Common myeloid progenitor, CD34-positive (primary cell): ENCODE measurements at places on chromosomes 2 and 18.

DNA sequence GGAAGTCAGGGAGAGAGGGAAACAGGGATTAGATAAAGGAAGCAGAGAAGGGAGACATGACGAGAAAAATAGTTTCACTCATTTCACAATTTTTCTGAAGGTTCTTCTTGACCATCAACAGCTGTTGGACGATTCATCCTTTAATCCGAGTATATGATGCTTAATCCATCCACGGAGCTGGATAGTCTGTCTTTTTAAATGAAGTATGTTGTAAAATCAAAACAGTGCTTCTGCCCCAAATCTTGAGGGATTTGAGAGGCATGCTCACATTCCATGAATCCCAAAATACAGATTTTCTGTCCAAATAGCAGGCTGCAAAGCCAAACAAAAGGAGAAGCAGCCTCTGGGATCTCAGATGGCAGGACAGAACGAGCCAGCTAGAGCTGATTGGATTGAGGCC, 47.5 kb downstream of the EPAS1 start:
- DNase-seq: no peak
- no peak overlapping the region for H3K4me3 ChIP-seq
- peaks cover 5% of the 10 kb centered on the region for H3K4me1 ChIP-seq
- no peaks in the 10 kb centered on the region for H3K36me3 ChIP-seq

- no peak for DNase-seq
- no peaks in the 10 kb centered on the region for H3K27me3 ChIP-seq
- H3K4me1 ChIP-seq: no peaks in the 10 kb centered on the region
- H3K36me3 ChIP-seq: peaks cover 66% of the 10 kb centered on the region
Measured at GRCh38 chr2:208280234-208280633, 14.2 kb downstream of the PIKFYVE start.

GRCh38 chr2:238811293-238811692, 36.6 kb upstream of the TWIST2 start:
- no peak overlapping the region for H3K4me3 ChIP-seq
- no peaks in the 10 kb centered on the region for H3K4me1 ChIP-seq
- no peak for DNase-seq
- H3K27ac ChIP-seq: no peak overlapping the region

GRCh38 chr2:43358410-43359201, 132.2 kb upstream of the ZFP36L2 start:
- no peaks in the 10 kb centered on the region for H3K4me1 ChIP-seq
- no peak overlapping the region for H3K27ac ChIP-seq
- DNase-seq: no peak

DNA sequence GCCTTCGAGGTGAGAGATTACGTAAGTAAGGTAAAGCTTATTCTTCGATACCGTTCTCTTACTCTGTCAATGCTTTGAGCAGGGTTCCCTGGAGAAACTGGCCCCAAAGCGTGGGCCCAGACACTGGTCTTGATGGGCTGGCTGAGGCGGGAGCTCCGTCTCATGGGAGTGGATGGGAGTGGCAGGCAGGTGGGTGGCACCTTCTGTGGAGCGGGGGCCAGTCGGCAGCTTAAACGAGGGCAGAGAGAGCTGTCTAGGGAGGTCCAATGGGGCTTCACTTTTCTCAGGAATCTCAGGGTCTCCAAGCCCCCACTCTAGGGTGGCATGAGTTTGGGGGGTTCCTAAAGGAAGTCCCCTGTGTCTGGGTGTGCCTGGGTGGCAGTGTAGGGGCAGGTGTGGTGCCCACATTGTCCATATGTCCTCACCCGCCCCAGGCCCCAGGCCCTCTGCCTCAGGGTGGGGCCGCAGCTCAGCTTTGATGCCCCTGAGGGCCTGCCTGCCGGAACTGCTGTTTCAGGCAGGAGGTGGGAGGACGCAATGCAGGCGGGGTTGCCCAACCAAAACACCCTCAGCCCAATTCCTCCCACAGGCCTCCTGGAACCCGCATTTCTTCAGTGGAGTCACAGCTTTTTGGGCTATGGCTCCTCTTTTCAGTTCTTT, 32.5 kb upstream of the FOSL2 start:
- H3K27ac ChIP-seq: no peak overlapping the region
- no peaks in the 10 kb centered on the region for H3K36me3 ChIP-seq
- H3K4me3 ChIP-seq: no peak overlapping the region
- peaks cover 70% of the 10 kb centered on the region for H3K4me1 ChIP-seq

- H3K27me3 ChIP-seq: no peaks in the 10 kb centered on the region
- H3K4me3 ChIP-seq: no peak overlapping the region
- H3K4me1 ChIP-seq: no peaks in the 10 kb centered on the region
- H3K27ac ChIP-seq: no peak overlapping the region
- no peaks in the 10 kb centered on the region for H3K36me3 ChIP-seq
- no peak for DNase-seq
Measured at GRCh38 chr2:157920736-157921135, 44.6 kb upstream of the ACVR1 start.

GRCh38 chr2:100983684-100984310, 18.3 kb upstream of the RPL31 start:
- H3K27ac ChIP-seq: no peak overlapping the region
- H3K4me1 ChIP-seq: no peaks in the 10 kb centered on the region
- no peaks in the 10 kb centered on the region for H3K27me3 ChIP-seq
- no peak for DNase-seq

DNA sequence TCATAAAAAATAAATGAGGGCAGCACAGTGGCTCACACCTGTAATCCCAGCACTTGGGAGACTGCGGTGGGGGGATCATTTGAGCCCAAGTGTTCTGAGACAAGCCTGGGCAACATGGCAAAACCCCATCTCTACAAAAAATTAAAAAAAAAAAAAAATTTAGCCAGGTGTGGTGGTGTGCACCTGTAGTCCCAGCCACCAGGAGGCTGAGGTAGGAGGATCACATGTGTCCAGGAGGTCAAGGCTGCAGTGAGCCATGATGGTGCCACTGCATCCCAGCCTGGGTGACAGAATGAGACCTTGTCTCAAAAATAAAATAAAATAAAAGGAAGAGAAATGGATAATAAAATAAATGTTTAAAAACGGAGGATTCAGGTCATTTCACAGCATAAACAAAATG, 113.5 kb downstream of the ATAD2B start:
- H3K4me3 ChIP-seq: no peak overlapping the region
- H3K4me1 ChIP-seq: no peaks in the 10 kb centered on the region
- no peak overlapping the region for H3K27ac ChIP-seq
- peaks cover 10% of the 10 kb centered on the region for H3K36me3 ChIP-seq

DNA sequence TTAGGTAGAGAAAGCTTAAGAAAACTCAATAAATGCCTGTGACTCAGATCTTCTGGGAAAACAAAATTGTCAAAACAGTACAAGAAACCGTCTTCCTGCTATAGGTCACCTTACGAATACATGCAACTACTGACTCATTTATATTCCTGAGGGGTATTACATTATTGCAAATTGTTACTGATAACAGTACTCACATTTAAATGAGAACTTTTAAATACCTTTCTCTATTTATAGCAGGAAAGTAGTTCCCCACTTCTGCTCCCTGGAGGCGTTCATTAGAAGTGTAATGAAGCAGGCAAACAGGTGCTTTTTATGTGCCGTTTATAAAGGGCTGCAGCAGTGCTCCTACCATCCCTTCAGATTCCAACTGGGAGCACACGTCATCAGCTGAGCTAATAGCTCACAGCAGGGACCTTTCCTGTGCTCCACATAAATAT, 65.1 kb upstream of the RPRM start:
- peaks cover 2% of the 10 kb centered on the region for H3K27me3 ChIP-seq
- H3K4me1 ChIP-seq: no peaks in the 10 kb centered on the region

GRCh38 chr18:39586741-39587140, 2021.1 kb upstream of the CELF4 start:
- H3K4me1 ChIP-seq: no peaks in the 10 kb centered on the region
- no peak overlapping the region for H3K27ac ChIP-seq
- no peak for DNase-seq
- no peaks in the 10 kb centered on the region for H3K36me3 ChIP-seq
- no peak overlapping the region for H3K4me3 ChIP-seq
- no peaks in the 10 kb centered on the region for H3K27me3 ChIP-seq
